ENCODE measurements at places on chromosomes 16 and 17.
A peak's percentile ranks its signal among the peaks of the same experiment; 100 is the strongest.

GRCh38 chr17:40097931-40098845 is 2.2 kb downstream of the NR1D1 start:
- DNase-seq: peak; percentile 39

DNA sequence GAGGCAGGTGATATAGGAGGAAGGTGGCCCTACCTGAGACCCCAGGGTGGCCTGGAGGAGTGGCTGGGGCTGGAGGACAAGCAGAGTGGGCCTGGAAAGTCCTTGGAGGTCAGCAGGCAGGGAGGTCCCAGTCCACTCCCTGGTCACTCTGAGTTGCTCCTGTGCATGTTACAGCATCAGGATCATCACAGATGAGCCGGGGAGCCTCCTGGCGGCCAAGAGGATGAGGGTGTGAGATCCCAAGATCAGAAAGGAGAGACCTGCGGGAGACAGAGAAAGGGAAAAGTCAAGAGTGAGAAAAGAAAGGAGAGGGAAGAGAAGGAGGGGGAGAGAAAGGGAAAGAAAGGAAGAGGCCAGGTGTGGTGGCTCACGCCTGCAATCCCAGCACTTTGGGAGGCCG is 71.7 kb downstream of the MRM1 start:
- DNase-seq: no peak

DNA sequence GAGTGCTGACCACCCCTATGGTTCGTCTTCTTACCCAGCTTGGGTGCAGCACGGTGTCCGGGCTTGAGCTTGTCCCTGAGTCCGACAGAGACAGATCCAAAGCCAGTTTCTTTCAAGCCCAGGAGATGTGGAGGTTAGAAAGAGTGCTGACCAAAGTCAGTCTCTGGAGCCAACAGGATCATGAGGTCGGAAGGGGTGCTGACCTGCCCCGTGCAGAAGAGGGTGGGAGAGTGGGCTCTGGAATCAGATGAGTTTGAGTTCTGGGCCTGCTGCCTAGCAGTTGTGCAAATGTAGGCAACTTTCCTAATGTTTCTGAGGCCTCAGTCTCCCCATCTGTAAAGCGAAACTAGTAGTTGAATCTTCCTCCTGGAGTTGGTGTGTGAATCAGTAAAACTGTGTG is 24.5 kb downstream of the NKD1 start:
- no peak for DNase-seq

GRCh38 chr17:4560837-4561256 is 470 bp upstream of the GGT6 start:
- DNase-seq: no peak

GRCh38 chr16:50469121-50469743 is 79.0 kb upstream of the NKD1 start:
- DNase-seq: no peak

GRCh38 chr16:84879569-84880487 is 60.0 kb downstream of the CRISPLD2 start:
- DNase-seq: no peak

GRCh38 chr17:34484193-34484733 is 95.1 kb upstream of the TMEM132E start:
- DNase-seq: no peak

DNA sequence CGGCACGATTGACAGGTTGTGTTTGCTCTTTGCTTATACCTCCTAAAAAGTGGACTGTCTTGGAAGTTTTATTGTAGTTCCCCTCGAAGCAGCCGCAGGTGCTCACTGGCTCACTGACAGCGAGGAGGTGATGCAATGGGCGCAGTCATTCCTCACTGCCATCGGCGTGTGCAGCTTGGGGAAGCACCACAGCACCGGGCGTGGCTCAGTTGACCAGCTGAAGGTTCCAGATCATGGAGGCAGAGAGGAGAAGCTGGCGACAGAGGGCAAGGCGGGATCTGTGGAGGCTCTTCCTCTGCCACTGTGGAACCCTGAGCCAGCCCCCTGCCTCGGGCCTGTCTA is 72.1 kb upstream of the TNRC6C start:
- DNase-seq: peak; percentile 27

GRCh38 chr16:55426865-55427484 is 52.0 kb upstream of the MMP2 start:
- DNase-seq: no peak
